Pons (tissue), 1 donor: ENCODE measurements at places on chromosomes 3 and 15.

DNA sequence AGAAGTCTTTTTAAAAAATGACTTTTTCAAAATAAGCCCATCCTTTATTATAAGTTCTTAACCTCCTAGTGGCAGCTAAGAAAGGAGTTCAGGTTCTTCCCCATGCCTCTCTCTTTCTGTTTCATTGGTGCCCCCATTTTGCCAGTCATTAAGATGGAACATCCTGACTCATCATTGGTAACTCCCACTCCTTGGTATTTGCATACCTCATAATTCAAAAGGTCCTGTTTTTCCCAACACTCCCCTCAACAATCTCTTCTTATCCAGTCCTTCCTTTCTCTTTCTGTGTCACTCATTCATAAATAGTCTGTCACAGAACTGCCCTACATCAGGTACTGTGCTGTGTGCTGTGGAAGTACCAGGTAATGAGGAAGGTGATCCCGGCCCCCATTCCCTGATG is 394.0 kb downstream of the FOXP1 start:
- no peak for DNase-seq

GRCh38 chr3:145952536-145952935 is 208.4 kb downstream of the PLOD2 start:
- no peak for DNase-seq

GRCh38 chr3:46010519-46011113 is 15.0 kb upstream of the FYCO1 start:
- DNase-seq: no peak

DNA sequence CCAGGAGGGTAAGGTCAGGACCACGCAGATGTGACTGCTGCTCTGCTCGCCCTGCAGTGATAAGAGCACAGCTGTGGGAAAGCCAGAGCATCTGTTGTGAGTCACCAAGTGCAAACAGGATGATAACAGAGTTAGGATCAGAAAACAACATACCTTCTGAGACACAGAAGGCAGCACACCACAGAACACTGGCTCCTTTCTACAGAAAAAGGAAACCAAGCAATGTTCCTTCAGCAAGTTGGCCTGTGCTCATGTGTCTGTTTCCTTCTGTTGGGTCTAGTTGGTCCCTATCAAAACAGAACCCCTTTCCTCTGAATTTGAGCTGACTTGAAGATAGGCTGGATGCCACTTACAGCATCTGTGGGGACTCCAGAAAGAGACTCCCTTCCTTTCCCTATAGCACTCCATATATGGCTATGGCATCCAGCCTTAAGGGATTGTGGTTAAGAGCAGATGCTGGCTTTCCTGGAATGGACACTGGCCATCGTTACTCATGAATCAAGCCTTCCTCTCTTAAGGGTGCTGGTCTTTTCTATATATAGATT is 440.7 kb upstream of the THBS1 start:
- no peak for DNase-seq

- DNase-seq: no peak
Measured at GRCh38 chr3:12924437-12924836, 83.1 kb upstream of the RPL32 start.

GRCh38 chr15:67967871-67968431 is 86.2 kb upstream of the PIAS1 start:
- DNase-seq: no peak

DNA sequence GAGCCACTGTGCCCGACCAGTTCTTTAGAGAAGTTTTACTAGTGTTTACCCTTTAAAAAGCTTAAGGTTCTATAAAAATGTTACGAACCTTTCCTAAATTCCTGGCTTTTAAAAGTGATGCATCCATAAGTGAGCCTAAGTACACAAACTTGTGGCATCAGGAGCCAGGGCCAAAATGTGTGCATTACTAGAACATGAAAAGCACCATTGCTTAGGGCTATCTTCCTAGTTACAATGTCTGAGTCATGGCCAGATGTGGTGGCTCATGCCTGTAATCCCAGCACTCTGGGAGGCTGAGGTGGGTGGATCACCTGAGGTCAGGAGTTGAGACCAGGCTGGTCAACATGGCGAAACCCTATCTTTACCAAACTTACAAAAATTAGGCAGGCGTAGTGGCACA is 39.9 kb downstream of the LEO1 start:
- no peak for DNase-seq

GRCh38 chr15:68271854-68272471 is 5.6 kb upstream of the FEM1B start:
- peak; percentile 61 for DNase-seq

DNA sequence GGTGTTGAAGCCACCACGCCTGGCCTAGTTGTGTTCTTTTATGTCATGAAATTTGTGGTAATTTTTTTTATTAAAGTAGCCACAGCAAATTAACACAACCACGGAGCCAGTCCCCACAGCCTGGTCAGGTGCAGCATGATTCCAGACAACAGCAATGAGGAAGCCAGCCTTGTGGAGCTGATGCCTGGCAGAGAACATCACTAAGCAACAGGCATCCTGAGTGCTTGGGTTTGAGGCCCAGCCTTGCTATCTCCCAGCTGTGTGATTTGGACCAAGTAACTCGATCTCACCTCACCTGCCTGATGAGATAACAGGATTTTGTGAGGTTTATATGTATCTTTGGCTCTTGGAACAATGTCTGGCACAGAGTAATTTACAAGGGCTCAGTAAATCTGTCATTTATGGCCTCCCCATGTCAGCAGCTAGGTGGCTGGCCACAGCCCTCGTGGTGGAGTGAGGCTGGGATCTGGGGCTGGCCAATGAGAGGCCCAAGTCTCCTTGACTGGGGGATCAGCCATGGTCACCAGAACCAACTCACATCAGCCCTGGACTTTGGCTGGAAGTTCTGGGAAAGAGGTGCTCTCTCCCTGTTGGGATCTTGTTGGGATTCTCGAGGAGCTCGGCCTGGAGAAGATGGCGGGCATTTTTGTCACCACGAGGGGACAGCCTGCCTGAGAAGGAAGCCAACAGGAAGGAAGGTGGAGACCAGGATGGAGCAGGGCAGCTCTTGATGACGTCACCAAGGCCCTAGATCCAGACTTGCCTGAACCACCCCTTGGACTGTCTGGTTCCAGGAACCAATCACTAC is 22.8 kb upstream of the FLNB start:
- DNase-seq: no peak

DNA sequence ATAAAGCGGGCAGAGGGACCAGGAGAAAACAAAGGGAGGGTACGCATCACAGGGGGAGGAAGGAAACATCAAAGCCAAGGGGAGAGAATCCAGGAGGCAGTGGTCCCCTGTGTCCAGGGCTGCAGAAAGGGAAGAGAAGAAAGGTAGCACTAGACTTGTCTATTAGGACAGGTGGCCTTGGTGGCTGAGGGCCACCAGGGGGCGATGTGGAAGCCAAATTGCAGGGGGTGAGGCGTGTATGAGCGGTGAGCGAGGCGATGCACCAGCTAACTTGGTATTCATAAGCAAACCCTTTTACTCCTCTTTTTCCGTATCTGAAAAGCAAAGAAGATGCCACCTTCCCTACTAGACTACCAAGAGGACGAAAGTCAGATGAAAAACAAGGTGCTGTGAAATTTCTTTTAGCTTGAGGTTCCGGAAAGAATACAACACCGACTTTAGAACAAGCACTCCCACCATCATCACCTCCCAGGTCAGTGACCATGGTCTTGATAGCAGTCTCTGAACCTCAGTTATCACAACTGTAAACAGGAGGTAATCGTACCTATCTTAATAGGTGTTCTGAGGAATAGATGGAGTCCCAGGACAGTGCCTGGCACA is 654.4 kb upstream of the ADAMTS9 start:
- peak; percentile 26 for DNase-seq

DNA sequence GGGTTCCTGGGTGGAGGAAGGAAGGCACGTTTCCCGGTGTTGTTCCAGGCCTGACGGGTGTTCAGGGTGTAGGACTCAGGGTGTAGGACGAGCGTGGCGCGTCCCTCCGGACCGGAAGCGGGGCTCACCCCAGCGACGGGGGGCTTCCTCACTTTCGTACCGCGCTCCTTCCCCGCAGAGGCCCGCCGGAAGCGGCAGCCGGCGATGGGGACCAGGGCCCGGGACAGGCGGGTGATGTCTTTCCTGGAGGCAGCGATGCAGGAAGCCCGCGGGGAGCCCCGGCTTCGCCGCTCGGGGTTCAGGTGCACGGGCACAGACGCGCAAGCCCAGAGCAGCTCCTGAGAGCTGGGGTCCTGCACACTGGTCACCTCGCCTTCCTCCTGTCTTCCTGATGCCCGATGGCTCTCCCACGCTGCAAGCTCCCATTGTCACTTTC is 13.4 kb downstream of the FOXL2NB start:
- DNase-seq: no peak
